ENCODE measurements at places on chromosomes 2 and 18.

DNA sequence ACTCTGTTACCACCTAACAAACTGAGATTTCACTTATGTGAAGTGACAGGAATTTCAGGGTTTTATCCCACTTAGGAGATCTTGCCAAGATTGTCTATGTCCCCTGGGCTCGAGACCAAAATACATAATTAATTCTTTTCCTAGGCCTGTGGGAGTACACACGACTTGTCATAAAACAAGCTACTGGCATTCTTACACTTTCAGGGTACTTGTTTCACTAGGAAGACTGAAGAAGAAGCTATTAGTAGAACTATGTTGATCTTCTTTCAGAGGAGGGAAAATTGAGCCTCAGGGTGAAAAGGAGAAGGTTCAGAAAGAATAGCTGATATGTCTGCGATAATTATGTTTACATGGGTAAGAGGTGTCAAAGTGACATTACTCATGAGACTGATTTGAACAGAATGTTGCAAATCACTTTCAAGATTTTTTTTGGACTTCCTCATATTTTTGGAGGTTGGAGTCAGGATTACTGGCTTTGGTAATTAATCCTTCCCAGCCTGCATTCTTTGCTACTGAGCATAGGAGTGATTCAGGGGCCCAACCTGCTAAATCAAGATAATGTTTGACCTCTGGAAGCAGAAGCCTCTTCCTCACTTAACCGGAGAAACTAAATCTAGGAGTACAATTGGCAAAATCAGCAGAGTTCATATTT is 240.0 kb upstream of the NT5C1B start:
- no peak for DNase-seq

- no peak for DNase-seq
Observed at GRCh38 chr2:160963957-160964356, 196.3 kb upstream of the TANK start.

DNA sequence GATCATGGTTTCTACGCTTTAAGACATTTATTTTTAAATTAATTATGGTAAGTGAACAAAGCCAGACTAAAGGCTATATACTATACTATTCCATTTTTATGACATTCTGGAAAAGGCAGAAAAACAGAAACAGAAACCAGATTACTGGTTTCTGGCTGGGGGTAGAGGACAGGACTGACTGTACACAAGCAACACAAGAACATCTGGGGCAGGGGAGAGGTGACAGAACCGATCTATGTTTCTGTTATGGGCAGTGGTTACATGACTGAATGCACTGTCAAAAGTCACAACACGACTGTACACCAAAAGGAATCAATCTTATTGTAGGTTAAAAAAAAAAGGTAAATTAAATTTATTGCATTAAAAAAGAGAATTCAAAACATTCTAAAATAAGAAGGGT is 64.7 kb downstream of the PTPN2 start:
- DNase-seq, result no peak

- peak; percentile 64 for DNase-seq
Observed at GRCh38 chr18:39806525-39806924, 2148.5 kb upstream of the PIK3C3 start.

- no peak for DNase-seq
Observed at GRCh38 chr2:64467096-64467843, 13.3 kb downstream of the LGALSL start.

DNA sequence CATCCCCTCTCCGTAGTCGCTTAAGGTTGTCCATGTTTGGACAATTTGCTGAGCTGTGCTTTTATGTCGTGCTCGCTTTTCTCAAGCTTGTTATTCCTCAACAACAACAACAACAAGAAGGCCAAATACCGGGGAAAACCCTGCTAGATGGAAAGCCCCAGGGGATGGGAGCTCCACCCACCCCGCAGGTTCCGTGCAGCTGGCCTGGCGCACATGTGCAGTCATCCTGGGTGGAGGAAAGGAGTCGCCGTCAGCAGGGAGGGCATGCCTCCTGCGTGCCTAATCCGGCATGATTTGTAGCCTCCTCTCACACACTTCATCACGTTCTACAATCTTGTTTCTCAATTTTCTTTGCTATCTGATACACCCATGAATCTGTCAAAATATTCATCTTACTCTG is 87.4 kb upstream of the SALL3 start:
- DNase-seq, result no peak

DNA sequence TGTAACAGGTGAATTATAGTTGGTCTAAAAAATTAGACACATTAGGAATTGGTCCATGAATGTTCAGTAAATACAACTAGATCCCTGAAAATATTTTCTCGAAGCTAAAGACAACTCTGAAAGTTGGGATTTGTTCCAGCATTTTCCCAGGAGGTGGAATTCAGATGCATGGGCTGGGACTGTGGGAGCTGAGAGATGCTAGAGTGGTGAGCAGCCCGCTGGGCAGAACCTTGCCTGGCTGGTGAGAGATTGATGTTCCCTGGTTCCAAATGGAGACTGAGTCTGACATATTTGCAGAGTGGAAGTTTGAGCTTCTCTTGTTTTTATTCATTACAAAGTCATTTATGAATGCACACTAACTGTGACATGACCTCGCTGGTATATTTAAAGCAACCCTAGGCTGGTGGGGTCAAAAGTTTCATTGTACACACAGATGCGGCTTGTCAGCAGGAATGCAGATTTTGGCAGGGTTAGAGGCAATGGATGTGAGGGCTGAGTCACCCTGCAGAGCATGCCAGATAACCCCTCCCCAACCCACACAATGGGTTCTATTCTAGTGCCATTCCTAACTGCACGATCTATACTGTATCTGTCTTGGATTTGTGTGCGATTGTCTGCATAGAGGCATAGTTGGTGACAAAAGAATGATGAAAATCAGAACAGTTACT is 23.5 kb upstream of the TMEM178A start:
- no peak for DNase-seq

- no peak for DNase-seq
Observed at GRCh38 chr2:137250401-137250800, 485.1 kb downstream of the THSD7B start.

DNA sequence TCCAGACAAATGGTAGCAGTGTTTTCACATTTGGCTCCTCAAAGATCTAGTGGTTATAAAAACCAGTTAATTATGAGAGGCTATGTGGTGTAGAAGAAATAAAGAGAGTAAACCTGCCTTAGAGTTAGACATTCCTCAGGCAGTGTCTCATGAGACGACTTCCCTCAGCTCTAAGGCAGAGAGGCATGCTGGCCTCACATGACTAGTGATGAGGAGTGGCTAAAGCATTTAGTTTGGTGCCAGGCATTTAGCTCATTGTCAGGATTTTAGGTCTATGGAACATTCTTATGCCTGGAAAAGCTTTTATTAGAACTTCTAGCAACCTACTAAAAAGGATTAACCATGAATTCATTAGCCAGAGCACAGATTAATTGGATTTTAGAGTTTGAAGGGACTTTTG is 90.3 kb downstream of the RPRM start:
- DNase-seq, result no peak

- DNase-seq, result no peak
Observed at GRCh38 chr2:439556-440402, 151.9 kb upstream of the ALKAL2 start.

DNA sequence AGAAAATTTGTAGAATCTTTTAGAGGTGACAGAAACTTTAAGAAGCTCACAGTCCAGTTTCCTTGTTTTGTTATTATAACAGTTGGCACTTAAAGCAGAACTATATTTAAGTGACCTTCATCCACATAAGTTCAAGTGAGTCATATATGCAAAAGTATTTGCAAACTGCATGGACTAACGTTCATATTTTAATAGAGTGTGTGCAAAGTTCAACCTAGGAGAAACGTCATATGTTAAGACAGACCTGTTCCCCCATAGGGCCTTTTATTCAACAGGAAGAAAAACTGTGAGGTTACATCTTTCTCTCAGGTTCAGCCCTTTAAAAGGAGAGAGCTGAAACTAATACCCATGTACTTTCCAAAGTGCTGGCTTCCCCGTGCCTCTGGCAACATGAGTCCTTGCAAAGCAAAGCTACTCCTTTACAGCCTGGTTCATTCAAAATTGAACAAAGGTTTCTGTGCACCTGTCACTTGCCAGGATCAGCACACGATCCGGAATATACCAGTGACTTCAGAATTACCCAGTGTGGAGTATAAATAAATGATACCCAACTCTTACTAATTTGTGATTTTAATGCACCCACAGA is 280.0 kb upstream of the RAB12 start:
- no peak for DNase-seq

- no peak for DNase-seq
Observed at GRCh38 chr18:49812286-49813068, 856 bp downstream of the ACAA2 start.

GRCh38 chr2:218332288-218332687 is 24.4 kb upstream of the CATIP start:
- DNase-seq, result peak; percentile 37

DNA sequence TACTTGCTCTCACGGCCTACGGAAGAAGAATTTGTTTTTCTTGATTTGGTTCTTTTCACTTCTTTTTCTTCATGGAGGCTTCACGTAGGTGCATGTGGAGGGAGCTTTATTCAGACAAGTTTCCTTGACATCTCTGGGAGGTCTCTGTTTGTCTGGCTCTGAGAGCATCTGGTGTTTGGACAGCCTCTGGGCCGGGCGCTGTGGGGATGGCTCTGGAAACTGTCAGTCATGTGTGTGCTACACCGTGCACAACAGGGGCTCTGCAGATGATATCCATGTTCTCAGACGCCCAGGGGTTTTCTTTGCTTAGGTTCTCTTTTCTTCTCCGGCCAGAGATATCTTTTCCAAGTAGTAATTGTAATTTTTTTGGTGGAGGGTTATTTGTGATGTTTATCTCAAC is 130.7 kb downstream of the SH3RF3 start:
- DNase-seq, result no peak

GRCh38 chr2:161426922-161427663 is 11.0 kb downstream of the TBR1 start:
- DNase-seq, result no peak

- DNase-seq, result peak; percentile 94
Observed at GRCh38 chr18:21955757-21956652, 213.4 kb upstream of the GATA6 start.

DNA sequence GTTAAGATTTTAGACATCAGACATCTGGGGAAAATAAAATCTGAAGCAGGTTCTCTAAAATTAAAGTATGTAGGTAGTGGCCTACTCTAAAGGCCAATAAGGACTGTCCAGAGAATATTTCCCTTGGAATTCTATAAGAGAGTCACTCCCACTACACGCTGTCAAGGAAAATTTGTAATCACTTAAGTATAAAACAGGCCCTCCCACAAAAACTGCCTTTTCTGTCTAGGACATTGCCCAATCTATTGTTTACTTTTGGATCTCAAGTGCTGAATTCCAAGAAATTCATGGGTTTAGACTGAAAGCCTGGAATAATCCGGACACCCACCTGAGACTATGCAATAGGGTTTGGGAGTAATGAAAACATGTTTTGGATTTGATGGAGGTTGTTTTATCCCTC is 1.7 kb upstream of the SRBD1 start:
- DNase-seq, result no peak

GRCh38 chr2:239464166-239465016 is 63.6 kb upstream of the HDAC4 start:
- DNase-seq, result no peak

DNA sequence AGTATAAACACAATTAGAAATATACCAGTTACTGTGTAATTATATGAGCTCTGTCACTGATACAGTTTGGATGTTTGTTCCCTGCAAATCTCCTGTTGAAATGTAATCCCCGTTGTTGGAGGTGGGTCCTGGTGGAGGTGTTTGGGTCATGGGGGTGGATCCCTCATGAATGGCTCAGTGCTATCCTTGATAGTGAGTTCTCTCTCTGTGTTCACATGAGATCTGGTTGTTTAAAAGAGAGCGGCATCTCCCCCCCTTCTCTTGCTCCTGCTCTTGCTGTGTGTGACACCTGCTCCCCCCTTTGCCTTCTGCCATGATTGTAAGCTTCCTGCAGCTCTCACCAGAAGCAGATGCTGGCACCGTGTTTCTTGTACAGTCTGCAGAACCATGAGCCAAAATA is 24.1 kb downstream of the MTX2 start:
- no peak for DNase-seq

GRCh38 chr2:16006537-16007166 is 66.3 kb downstream of the MYCN start:
- no peak for DNase-seq

- DNase-seq, result peak; percentile 8
Observed at GRCh38 chr18:11106894-11107293, 42.5 kb downstream of the PIEZO2 start.

- no peak for DNase-seq
Observed at GRCh38 chr2:173783382-173783781, 181.8 kb downstream of the SP3 start.

DNA sequence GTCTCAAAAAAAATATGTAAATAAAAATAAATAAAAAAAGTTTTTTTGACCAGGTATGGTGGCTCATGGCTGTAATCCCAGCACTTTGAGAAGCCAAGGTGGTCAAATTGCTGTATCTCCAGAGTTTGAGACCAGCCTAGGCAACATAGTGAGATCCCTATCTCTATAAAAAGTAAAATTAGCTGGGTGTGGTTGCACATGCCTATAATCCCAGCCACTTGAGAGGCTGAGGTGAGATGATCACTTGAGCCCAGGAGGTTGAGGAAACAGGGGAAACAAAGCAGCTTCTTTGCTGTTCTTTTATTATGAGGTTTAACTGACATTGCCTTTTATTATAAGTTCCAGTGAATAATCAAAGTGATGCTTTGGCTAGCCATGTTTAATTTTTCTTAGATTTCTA is 25.0 kb downstream of the ACTR2 start:
- no peak for DNase-seq

GRCh38 chr2:159101755-159102489 is 133.5 kb downstream of the TANC1 start:
- no peak for DNase-seq

DNA sequence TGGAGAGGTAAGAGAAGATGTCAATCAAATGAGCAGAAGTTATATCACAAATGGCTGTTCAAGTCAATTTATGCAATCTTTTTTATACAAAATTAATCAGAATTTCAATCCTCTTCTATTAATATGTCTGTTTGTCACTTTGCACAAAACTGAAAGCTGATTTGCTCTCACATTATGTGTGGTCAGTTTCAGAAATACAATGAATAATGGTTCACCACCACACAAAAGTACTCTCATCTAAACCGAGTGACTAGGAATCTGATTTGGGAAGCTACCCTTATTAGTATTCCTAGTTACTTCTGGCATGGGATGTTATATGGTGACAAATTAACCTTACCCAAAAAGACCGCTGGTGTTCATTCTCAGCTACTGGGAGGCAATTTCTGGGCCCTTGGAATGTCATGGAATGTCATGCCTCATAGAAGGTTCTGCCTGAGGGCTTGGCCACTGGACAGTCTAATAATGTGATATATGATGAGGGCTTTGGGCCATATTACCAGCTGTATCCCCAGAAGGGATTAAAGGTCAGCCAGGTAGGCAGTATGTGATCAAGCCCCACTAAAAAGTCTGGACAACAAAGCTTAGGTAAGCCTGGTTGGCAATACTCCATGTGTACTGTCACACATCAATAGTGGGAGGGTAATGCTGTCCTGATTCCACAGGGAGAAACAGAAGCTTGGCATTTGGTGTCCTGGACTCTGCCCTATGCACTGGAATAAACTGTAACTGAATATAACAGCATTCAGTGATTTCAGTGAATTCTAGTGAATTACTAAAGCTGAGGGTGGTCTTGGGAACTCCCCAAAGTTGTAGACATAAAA is 113.2 kb downstream of the PIGN start:
- DNase-seq, result no peak

Measured in OCI-M1 (cell line).